ENCODE measurements at places on chromosomes 11 and 22. TPM values are rescaled to one million over a fixed set of nuclear protein-coding genes. Genes with fewer than 3 reads are reported as not detected.

- DNase-seq, result no peak
These were observed 12.6 kb upstream of the MMP20 start for GRCh38 chr11:102637731-102638130.

DNA sequence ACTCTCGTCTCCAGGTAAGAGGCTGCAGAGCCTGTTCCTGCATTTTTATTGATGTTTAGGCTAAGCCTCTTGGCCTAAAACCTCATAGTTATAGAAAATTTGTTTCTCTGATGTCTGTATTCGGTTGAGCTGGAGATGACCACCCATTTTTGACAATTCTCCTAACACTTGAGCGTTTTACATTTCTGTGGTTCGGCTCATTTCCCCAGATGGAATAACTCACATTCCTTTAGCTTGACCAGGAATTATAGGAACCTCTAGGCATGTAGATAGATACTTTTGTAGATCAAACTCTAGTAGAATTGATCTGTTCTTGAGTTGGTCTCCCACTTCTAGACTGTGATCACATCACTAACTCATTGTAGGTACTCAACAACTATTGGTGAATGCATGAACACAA lies 172.6 kb upstream of the CADM1 start:
- DNase-seq, result no peak

- DNase-seq, result no peak
These were observed 112.0 kb upstream of the ARHGAP42 start for GRCh38 chr11:100574894-100575769.

DNA sequence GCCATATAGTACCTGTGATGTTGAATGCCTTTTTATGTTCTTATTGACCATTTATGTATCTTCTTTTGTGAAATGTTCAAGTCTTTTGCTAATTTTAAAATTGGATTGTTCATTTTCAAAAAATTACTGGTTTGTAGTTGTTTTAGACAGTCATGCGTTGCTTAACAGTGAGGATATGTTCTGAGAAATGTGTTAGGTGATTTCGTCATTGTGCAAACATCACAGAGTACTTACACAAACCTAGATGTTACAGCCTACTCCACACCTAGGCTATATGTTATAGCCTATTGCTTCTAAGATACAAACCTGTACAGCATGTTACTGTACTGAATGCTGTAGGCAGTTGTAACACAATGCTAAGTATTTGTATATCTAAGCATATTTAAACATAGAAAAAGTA lies 32.5 kb downstream of the PDE3B start:
- no peak for DNase-seq

DNA sequence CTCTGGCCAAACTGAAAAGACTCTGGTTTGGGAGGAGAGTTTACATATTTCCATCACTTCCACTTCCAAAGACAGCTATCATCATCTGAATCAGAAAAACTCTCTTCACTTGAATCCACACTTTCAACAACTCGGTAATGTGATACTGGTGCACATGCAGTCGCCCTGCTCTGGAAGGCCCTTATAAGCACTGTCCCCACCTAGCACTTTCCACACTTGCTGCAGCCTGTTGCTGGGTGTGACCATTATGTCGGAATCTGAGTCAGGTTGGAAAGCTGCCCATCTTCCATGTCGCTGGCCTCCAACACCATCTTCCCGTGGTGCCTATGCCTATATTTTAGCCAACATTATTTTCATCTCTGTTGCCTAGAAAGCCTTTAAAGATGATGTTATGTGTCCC lies 1.1 kb upstream of the OR10A5 start:
- no peak for DNase-seq

GRCh38 chr22:35611891-35612576 lies 5.1 kb downstream of the MB start:
- DNase-seq, result no peak

DNA sequence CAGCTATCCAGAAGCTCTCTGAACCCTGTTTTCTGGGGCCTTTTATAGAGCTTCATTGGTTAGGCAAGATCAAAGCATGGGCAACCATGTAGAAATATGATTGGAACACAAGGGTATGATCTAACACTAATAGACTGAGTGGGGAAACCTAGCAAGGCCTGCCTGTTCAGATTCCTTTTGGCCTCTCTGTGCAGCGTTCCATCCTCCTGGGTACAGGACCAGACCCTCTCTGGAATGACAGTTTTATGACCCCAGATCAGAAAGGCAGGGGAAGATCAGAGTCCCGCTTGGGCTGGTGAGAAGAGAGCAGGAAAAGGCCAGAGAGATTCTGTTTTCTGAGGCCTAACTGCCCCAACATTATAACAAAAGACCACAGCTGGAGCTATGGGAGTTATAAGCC lies 36.7 kb upstream of the VWA5A start:
- DNase-seq, result no peak

The TRIM48 gene
- polyA plus RNA-seq, result not detected

All from keratinocyte (primary cell).